ENCODE measurements at places on chromosomes 1 and 21.

GRCh38 chr1:183970516-183971300 lies 66.8 kb downstream of the COLGALT2 start:
- DNase-seq = no peak

- no peak for DNase-seq
Observed at GRCh38 chr21:27818847-27819246, 852.0 kb upstream of the ADAMTS5 start.

GRCh38 chr1:25120281-25120680 lies 112.0 kb downstream of the SYF2 start:
- DNase-seq = no peak

DNA sequence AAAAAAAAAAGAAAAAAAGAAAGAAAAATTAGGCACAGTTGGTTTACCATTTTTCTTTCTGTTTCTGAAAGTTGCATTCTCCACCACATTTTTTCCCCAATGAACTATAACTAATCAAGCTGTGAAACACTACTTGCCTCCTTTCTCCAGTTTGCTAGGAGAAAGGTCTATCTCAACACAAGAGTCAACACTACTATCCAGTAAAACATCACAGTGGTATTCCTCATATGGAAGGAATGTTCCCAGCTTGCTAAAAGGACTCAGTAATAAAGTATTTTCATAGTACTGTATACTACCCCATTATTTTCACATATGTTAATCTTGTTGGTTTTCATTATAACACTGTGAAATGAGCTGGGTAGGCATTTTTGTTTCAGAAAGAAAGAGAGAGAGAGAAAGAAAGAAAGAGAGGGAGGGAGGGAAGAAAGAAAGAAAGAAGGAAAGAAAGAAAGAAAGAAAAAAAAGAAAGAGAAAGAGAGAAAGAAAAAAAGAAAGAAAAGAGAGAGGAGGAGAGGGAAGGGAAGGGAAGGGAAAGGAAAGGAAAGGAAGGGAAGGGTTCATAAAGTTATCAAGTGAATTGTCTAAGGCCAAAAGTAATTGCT lies 7.9 kb downstream of the PTGER3 start:
- DNase-seq = no peak

- no peak for DNase-seq
Observed at GRCh38 chr1:246629030-246629429, 62.8 kb downstream of the CNST start.

DNA sequence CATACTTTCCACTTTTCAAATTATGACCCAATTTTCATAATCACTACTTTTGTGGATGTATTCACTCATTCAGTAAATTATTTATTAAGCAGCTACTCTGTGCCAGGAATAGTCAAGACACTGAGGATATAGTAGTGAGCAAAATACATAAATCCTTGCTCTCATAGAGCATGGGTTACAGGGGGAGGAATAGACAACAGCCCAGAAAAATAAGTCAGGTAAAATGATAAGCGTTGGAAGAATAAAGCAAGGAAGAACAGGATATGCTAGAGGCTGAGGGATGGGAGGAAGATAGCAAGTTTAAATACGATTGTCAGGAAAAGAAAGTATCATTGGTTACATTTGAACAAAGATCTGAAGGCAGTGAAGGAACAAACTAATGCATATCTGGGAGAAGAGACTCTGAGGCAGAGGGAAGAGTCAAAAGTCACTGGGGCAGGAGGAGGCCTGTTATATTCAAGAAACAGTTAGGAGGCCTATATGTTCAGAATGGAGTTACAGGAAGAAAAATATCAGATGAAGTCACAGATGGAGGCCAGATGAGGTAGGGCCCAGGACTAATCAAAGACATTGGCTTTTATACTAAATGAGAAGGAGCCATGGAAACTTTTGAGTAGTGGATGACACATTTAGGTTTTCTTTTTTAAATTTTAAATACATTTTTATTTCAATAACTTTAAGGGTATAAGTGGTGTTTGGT lies 42.9 kb downstream of the SEC22B start:
- no peak for DNase-seq
